ENCODE measurements at places on chromosomes 7 and 10.
A peak's percentile ranks its signal among the peaks of the same experiment; 100 is the strongest.

DNA sequence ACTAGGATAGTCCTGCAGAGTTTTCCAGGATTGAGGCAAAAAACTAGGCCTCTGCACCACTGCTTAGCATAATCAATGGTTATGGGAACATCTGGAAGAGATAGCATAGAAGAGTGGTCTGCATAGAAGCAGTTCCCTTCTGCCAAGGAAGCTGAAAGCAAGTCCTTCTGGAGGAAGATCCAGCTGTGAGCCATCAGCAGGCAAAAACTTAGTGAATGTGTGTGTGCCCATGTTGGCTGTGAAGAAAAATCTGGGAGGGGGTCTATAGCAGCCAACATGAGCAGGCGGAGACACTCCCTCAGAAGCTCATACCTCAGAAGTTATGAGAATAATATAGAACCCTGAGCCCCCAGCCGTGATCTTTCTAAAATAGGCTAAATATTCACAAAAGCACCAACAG, 228.1 kb upstream of the STEAP1 start:
- no peak for DNase-seq

GRCh38 chr10:47147186-47147585, 152.8 kb upstream of the GDF10 start:
- no peak for DNase-seq

GRCh38 chr10:11602919-11603523, 8.4 kb downstream of the USP6NL start:
- DNase-seq = no peak

- DNase-seq = peak; percentile 66
Observed at GRCh38 chr10:88110355-88110754, 246.9 kb downstream of the PTEN start.

DNA sequence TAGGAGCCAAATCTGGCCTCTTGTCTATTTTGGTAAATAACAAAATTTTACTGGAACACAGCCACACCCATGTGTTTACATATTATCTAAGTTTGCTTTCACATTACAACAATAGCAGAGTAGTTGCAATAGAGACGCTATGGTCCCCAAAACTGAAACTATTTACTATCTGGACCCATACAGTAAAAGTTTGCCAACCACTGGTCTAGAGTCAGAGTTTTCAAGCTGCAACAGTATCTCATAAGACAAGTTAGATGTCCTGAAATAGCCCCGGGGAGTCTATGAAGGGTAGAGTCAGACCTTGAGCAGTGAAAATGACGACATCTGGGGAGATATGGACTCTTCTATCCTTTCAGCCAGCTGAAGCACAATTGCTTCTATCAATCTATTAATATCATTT, 74.2 kb downstream of the CTNNA3 start:
- DNase-seq = no peak

DNA sequence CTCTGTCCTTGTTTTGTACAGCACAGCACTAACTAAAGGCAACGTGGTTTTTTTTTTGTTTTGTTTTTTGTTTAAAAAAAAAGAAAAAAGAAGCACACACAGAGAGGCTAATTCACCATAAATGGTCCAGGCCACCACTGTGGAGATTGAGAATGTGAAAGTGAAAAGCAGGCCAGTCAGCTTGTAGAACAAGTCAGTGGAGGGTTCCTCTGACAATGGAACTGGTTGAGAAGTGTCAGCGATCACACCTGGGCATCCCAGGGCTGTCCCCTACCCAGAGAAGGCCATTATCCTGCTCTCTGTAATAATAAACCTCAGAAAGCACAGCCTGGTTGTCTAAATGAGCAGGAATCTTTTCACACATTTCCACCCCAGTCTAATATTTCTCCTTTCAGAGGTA, 119.6 kb upstream of the ZNF438 start:
- DNase-seq = no peak

DNA sequence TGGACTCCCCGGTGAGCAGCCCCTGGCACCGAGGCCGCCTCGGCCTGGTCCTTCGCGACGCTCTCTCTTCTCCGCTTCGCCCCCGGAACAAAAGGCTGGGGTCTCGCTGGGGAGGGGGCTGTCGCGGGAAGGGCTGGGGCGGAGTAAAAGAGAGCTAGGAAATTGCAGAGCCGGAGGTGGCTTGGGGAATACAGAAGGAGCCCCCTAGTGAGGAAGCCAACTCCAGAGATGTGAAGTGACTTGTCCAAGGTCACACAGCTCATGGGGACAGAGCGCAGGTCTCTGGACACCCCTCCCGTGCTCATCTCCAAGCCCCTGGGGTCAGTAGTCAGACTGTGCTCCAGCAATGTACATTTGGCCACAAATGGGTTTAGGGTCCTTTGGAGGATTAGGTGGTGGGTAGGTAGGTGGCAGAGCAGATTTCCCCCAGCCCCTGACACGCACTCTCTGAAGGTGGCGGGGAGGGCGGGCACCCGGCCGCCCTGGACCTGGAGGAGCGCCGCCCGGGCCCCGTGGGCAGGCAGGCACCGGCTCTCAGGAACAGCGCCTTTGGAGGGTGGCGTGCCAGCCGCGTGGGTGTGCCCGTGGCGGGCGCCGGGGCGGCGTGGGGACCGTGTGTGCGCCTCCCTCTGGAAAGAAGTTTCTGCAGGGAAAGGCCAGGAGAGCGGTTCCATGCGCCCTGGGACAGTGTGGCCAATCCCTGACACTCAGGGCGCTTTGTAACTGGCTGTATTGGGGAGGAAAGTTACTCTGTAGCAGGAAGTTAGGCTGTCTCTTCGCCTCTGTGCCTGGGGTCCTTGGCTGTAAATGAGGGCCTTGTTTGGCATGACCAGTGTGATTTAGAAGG, 910 bp downstream of the WIPF3 start:
- DNase-seq = peak; percentile 53

- DNase-seq = no peak
Observed at GRCh38 chr7:27575613-27576012, 87.1 kb downstream of the HIBADH start.

DNA sequence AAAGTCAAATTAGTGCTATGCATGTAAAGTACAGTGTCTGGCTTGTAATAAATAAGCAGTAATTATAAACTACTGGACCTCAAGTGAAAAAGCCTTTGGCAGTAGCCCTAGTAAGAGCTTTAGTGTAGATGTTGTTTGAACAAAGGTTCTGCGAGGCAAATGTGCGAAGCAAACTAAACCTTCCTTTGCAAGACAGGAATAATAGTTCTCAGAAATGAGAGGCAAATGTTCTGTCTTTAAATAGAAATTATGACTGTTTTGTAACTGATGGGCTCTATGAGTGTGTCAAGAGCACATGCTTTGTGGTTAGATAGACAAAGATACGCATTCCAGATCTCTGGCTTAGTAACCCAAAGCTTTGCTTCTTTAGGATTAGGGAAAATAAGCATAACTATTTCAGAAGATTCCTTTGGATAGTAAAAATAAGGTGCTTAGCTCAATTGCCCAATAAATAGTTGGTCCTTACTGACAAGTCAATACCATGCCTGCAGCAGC, 169.2 kb upstream of the CDC14C start:
- DNase-seq = no peak

DNA sequence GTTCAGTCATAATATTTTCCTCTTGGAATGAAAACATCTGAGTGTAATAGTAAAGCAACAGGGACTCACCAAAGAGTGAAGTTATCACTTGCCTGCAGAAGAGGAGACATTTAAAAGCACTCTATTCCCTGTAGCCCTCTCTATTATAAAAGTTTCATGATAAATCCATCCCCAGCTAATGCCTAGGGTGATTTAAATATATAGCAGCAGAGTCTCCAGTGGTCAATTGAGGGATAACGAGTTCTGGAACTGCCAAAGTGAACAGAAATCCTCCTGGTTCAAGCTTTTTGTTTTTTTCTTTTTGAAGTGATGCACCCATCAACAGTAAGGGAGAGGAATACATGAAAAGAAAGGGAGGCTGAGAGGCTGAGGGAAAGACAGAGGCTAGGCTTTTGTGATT, 87.3 kb downstream of the EVX1 start:
- peak; percentile 18 for DNase-seq

- DNase-seq = peak; percentile 49
Observed at GRCh38 chr7:2231992-2232765, 566 bp downstream of the MAD1L1 start.

- DNase-seq = no peak
Observed at GRCh38 chr7:88429382-88429781, 122.7 kb upstream of the STEAP4 start.

DNA sequence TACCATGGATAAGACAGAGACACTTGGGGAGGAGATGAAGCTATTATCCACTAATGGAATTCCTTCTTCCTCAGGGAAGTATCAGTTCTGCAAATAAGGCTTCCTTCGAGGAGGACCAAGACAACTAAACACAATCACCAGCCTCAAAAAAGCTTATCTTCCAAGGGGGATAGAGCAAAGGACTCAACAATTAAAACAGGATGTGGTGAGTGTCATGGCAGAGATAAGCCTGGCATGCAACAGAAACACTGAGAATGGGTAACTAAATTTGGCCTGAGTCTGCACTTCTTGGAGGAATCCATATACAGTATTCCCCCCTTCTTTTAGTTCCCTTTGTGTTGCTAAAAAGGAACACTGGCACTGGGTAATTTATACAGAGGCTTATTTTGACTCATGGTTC, 1285.2 kb downstream of the GATA3 start:
- DNase-seq = no peak

DNA sequence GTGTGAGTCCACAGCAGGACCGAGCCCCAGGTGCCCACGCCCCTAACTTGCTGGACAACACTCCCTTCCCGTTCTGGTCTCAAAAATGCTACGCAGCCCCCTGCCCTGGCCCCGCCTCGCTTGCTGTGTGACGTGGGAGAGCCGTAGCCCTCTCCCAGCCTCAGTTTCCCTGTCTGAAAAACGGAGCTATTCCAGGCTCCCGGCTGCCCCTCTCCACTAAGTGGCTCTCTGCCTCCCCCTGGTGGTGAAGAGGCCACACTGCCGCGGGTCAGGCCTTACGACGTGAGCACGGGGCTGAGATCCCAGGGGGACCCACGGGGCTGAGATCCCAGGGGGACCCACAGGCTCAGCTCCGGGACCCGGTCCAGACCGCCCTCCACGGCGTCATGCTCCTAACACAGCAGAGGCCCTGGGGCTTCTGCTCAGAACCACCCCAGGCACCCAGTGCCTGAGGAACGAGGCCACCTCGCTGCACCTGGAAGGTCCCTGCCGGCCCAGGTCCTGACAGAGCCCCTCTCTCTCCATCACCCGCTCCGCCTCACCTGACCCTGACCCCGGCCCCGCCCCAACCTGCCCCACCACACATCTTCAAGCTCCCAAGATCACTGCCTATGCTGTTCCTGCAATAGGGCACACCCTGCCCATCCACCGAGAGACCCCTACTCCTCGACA, 26.7 kb downstream of the MICALL2 start:
- DNase-seq = peak; percentile 84

- DNase-seq = no peak
Observed at GRCh38 chr7:2838873-2839578, 5.1 kb downstream of the GNA12 start.

GRCh38 chr10:103814626-103815370, 40.6 kb downstream of the SH3PXD2A start:
- no peak for DNase-seq

- DNase-seq = peak; percentile 76
Observed at GRCh38 chr7:129468087-129468486, 33.9 kb downstream of the STRIP2 start.

GRCh38 chr10:8365935-8366911, 311.7 kb downstream of the GATA3 start:
- peak; percentile 16 for DNase-seq

DNA sequence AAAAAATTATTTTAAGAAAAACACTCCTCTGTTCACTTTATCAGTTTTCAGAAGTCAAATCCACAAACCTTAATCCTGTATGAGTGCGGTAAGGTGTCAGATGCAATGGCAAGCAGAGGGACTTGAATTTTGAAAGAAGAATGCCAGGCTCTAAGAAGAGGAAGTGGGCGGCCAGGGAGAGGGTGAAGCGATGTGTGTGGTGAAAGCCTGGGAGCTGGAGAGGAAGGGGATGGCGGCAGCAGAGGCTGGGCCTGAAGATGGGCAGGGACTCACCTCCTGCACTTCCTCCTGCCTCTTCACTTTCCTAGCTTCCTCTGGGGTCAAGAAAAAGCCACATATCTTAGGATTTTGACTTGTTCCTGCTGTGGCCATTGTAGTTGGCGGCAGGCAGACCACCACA, 609.6 kb downstream of the PARD3 start:
- DNase-seq = no peak

GRCh38 chr7:70951271-70951962, 180.5 kb upstream of the GALNT17 start:
- DNase-seq = no peak

DNA sequence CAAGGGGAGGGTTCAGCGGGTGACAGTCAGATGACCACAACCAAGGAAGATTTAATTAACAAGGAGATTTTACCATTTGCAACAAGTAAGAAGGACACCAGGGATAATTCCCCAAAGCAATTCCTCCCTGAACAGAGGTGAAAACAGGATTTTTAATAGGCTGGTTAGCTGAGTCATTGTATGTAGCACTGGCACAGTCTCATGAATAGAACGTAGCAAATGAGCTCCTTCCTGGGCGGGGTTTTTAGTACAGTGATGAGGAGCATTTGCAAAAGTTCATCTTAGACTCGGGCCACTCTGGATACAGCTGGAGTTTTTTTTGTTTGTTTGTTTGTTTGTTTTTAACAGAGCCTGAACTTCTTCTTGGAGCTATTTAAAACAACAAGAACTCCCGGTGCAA, 39.0 kb downstream of the TAC1 start:
- no peak for DNase-seq

GRCh38 chr7:130048906-130049305, 2.3 kb downstream of the ZC3HC1 start:
- no peak for DNase-seq

GRCh38 chr10:13414855-13415254, 66.8 kb upstream of the SEPHS1 start:
- peak; percentile 41 for DNase-seq

GRCh38 chr10:21602313-21602712, 68.3 kb downstream of the MLLT10 start:
- DNase-seq = no peak

GRCh38 chr10:8677642-8678041, 623.2 kb downstream of the GATA3 start:
- no peak for DNase-seq

All from AG20443 (cell line).